Immature natural killer cell (primary cell): ENCODE measurements at places on chromosomes 1 and 21. TPM values are rescaled to one million over a fixed set of nuclear protein-coding genes. Genes with fewer than 3 reads are reported as not detected.

DNA sequence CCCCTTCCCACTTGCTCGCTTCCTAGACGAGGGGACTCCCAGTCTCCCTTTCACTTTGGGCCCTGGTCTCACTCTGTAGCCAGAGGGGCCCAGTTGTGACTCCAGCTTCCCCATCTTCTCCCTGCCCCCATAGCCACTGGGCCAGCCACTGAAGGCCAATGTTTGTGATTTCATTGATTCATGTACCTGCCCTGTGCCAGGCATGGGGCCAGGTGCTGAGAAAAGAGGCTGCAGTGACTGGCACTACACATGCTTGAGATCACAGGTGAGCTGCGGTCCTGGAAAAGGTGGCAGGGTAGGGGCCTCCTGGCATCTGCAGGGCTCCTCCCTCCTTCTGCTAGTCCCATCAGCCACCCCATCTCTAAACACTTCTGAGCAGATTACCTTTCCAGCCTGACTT lies 345.3 kb upstream of the VAMP3 start:
- no peak overlapping the region for H3K27ac ChIP-seq
- H3K36me3 ChIP-seq = no peaks in the 10 kb centered on the region
- H3K27me3 ChIP-seq = no peaks in the 10 kb centered on the region
- no peaks in the 10 kb centered on the region for H3K4me1 ChIP-seq

DNA sequence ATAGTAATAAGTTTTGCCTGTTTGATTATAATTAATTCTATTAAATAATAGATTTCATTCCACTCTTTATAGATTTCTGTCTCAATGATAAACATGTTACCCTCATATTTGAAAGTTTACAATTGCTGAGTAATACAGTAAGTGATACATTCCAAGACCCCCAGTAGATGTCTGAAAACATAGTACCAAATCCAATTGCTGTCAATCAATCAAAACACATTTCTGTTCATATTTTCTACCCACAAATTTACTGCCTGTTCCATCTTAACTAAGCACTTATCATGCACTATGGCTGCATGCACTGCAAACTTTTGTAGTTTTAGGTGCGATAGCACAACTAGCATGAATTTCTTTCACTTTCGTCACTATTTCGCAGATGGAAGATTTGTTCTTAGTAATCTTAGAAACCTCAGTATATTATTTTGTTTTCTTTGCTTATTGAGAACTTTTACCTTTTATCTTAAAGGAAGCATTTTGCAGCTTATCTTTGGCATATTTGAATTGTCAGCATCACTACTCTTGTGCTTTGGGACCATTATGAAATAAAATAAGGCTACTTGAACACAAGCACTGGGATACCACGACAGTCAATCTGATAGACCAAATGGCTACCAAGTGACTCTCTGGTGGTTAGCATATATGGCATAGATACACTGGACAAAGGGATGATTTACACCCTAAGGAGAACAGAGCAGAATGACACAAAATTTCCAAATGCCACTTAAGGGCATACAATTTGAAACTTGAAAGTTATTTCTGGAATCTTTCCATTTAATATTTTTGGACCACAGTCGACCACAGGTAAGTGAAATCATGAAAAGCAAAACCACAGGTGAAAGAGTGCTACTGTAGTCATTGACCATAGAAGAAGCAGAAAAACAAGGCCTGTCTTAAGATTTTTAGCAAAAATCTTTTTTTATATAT lies 67.6 kb downstream of the RGS13 start:
- no peak for DNase-seq
- H3K27ac ChIP-seq = no peak overlapping the region
- H3K27me3 ChIP-seq = no peaks in the 10 kb centered on the region
- no peak overlapping the region for H3K4me3 ChIP-seq
- no peaks in the 10 kb centered on the region for H3K36me3 ChIP-seq

DNA sequence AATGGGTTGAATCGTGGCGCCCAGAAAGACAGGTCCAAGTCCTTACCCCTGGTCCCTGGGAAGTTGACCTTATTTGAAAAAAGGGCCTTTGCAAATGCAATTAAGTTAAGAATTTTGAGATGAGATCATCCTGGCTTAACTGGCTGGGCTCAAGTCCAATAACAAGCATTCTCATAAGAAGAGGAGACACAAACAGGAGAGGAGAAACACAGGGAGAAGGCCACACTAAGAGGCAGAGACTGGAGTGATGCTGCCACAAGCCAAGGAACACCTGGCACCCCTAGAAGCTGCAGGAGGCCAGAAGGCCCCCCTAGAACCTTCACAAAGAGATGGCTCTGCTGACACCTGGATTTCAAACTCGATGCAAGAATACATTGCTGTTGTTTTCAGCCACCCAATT lies 44.6 kb downstream of the PDPN start:
- H3K4me3 ChIP-seq = no peak overlapping the region
- H3K4me1 ChIP-seq = no peaks in the 10 kb centered on the region
- H3K27me3 ChIP-seq = peaks cover 5% of the 10 kb centered on the region
- H3K27ac ChIP-seq = no peak overlapping the region
- no peaks in the 10 kb centered on the region for H3K36me3 ChIP-seq

RGS13 gene
- polyA plus RNA-seq = 0.16 TPM

NBPF26 gene
- 2.0 TPM for polyA plus RNA-seq

- H3K27ac ChIP-seq = no peak overlapping the region
- peaks cover 2% of the 10 kb centered on the region for H3K27me3 ChIP-seq
- no peak overlapping the region for H3K4me3 ChIP-seq
- DNase-seq = no peak
- no peaks in the 10 kb centered on the region for H3K36me3 ChIP-seq
- no peaks in the 10 kb centered on the region for H3K4me1 ChIP-seq
Observed at GRCh38 chr1:7420470-7421100, 350.5 kb upstream of the VAMP3 start.

- H3K4me3 ChIP-seq = peak overlapping the region; percentile 92
- H3K27ac ChIP-seq = peak overlapping the region; percentile 94
- peaks cover 41% of the 10 kb centered on the region for H3K36me3 ChIP-seq
- DNase-seq = no peak
- peaks cover 81% of the 10 kb centered on the region for H3K4me1 ChIP-seq
Observed at GRCh38 chr1:24860841-24861240, 69.2 kb downstream of the RUNX3 start.

CHIA gene
- not detected for polyA plus RNA-seq
